ENCODE measurements at places on chromosomes 3 and 15. TPM values are rescaled to one million over a fixed set of nuclear protein-coding genes. Genes with fewer than 3 reads are reported as not detected.

DNA sequence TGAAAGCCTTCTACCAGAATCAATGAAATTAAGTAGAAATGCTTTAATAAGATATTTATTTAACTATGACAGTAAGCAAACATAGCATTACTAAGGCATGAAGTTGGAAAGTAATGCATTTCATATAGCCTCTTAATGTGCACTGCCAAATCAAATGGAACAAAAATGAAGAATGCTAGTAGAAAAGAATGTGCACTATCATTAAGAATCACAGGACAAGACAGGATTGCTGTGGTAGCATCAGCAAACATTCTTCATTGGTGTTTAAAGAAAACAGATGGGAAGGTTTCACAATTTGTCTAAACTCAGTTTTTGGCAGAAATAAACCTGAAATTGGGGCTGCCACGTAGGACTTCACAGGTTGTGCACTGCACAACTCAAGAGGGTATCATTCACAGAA lies 168.9 kb downstream of the CNTN3 start:
- DNase-seq: no peak

DNA sequence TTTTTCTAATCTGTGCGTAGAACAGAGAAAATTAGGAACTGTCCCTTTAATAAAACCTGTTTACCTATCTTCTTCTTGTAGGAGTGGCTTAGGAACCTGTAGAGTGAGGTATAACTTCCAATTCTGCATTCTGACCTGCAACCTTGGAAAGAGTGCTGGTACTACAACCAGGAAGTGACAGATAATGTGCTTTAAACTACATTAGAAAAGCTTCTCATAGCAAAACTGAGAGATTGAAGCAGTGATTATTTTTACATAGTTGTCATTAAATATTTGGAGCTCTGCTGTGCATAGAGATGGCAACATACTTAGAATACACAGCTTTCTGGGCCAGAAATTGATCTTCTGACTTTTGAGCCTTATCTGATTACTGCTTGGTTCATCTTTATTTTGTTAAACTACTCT lies 50.4 kb upstream of the ZDHHC23 start:
- peak; percentile 3 for DNase-seq

- no peak for DNase-seq
These were observed 852.0 kb downstream of the FHIT start for GRCh38 chr3:60399292-60399691.

- DNase-seq: no peak
These were observed 1.6 kb downstream of the MAN2A2 start for GRCh38 chr15:90904746-90905145.

DNA sequence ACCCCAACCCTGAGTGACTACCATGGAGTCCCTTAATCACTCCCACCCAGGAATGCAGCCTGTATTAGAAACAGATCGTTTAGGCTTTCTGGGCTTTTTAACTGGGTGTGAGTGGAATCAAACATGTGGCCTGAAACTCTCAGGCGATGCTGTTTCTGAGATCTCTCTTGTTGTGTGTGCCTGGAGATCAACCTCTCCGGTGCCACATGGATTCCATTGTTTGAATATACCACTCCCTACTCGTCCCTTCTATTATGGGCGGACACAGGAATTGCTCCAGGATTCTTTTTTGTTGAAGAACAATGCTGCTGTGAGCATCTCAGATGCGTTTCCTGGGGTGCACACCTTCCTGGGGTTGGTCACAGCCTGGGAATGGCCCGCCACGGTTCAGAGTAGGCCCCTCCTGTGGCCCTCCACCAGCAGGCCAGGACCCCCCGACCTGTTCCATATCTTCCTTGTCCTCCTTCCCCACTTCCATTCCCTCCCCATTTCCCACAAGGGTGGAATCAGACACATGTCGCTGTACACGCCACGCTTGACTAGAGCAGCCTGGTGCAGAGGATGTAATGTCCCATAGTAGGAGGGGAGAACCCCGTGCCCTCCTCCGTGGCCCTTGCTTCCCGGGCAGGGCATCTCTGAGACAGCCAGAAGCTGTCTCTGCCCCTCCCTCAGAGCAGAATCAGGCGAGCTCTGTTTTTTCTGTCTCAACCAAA lies 36.4 kb upstream of the PRR23E start:
- no peak for DNase-seq

GRCh38 chr15:31060429-31061140 lies 40.9 kb downstream of the TRPM1 start:
- DNase-seq: no peak

Gene TMCO5A
- total RNA-seq: not detected

Gene APOD
- total RNA-seq: 0.76 TPM

Gene HYPK
- 20.6 TPM for total RNA-seq

Gene HHATL
- 0.52 TPM for total RNA-seq

Gene PPM1L
- total RNA-seq: 13.2 TPM

Gene PCSK6
- 13.5 TPM for total RNA-seq

Gene SYNPR
- not detected for total RNA-seq

Gene ACAN
- total RNA-seq: not detected

Gene GOLGA6A
- total RNA-seq: 0.39 TPM

Gene HHLA2
- not detected for total RNA-seq

Measured in HCT116 (cell line).